ENCODE measurements at places on chromosomes 3 and 15.

GRCh38 chr15:70508561-70509281, 254.6 kb downstream of the UACA start:
- DNase-seq = peak; percentile 75

DNA sequence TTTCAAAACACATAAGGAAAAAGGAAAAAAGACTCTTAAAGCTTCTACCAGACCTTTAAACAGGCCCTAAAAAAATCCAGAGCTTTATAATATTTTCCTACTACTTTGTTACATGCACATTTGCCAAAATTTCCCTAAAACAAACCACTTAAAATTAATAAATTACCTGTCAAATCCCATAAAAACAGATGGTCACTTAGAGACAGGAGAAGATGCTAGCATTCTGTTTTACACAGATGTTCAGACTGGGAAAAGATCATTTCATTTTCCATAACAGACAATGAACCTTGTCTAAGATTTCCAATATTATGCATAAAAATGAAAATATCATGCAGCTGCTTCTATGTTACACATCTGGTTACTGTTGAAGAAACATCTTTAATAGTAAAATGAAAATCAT, 66.6 kb downstream of the SUCLG2 start:
- no peak for DNase-seq

GRCh38 chr15:68719051-68719450, 101.6 kb downstream of the ANP32A start:
- DNase-seq = no peak

DNA sequence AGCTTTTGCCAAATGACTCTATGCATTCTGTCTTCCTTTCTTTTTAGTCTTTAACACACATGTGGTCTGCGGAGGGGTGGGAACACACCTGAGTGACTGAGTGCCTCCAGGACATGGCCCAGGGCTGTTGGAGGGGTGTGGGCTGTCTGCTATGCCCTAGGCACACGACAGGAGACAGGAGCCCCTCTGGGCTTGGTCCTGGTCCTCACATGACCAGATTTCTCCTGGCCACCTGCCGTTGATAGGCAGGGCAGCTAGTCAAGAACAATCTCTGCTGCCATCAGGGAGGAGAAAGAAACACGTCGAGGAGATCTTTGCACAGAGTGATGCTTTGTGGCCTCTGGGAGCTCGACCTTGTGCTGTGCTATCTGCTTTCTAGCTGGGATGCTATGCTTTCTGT, 176.6 kb downstream of the KLF13 start:
- DNase-seq = peak; percentile 2

DNA sequence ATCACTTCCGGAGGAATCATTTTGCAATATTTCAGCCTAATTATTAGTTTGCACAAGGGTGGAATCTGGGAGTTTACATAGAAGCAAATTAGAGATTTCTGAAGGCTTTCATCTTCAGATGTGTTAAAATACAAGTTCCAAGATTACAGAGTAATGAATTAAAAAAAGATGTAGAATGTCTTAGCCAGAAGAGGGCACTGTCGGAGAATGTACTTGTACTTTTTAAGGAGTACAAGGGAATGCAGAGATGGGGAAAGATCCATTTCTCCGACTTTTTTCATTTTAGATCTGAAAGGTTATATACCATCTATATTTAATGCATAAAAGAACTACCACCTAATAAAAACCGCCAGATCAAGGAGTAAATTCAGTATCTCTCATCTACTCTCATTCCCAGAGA, 43.1 kb upstream of the WDR5B start:
- no peak for DNase-seq

DNA sequence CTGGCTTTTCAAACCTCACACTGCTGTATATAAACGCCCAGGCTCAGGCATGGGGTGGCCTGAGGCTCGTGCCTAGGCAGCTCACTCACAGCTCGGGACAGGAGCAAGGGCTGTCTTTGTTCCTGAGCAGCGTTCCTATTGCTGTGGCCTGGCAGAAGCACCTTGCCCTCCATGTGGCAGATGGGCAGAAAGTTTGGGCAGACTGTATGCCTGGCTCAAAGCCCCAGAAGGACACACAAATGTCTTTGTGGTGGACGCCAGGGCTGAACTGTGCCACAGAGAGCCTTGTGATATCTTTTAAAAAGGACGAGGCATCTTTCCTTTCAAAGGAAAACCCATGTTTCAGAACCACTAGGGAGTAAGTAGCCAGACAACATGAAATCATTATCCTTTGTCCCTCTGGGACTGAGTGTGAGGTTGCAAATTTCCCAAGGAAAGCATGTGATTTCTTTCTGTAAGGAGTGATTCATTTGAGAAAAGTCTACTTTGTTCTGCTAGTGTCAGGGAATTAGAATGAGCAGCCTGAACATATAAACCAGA, 29.3 kb upstream of the UBE2E1 start:
- DNase-seq = no peak

DNA sequence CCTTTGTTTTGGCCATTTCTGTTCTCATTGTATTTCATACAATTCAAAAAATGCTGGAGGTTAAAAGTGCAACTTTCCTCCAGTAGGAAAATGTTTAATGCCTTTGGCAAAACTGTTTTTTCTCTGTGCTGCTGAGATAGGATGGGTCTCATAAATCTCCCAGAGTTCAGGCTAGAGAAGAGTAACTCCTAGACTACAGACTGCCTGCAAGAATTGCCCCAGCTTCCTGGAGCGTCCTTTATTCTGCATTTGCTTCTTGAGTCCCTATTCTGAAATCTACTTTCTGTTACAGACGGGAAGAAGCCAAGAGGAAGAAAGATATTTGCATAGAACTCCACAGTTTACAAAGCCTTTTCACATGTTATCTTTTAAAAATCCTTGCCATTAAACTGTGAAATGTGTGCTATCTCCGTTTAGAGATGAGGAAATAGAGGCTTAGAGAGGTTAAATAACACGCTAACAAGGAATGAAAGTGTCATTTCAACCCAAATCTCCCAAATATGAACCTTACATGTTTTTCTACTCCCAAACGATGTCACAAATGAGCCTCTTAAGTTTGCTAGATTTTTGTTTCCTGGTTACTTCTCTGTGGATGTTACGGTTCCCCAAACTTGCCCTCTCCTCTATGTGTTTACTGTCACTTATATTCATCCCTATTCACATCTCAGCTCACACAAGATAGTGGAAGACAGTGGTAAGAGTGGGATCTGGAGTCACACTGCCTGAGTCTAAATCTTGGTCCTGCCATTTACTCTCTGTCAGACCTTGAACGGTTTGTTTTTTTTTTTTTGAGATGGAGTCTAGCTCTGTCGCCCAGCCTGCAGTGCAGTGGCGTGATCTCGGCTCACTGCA, 17.4 kb downstream of the NANOGP8 start:
- no peak for DNase-seq

DNA sequence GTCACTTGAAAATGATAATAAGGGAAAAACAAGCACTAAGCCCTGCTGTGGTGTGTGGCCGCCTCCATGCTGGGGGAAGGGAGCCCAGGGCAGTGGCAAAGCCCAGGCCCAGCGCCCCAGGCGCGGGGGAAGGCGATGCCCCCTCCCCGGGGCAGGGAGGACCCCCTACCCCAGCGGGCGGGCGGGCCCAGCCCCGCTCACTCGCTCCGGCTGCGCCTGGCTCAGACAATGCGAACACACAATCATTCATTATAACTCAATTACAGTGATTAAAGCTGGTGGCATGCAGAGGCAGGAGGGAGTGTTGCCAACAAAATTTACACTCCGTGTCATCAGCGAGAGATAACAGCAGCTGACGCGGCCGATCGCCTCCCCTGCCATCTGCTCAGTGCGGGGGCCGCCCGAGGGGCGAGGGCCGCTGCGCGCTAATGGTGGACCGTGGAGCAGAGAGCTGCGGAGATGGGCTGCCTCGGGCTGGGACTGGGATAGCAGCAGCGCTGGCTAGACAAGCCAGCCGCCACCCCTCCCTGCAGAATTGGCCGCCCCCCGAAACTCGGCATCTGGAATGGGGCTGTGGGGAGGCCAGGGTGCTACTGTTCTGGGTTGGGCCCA, 64.1 kb downstream of the TLE3 start:
- DNase-seq = no peak

DNA sequence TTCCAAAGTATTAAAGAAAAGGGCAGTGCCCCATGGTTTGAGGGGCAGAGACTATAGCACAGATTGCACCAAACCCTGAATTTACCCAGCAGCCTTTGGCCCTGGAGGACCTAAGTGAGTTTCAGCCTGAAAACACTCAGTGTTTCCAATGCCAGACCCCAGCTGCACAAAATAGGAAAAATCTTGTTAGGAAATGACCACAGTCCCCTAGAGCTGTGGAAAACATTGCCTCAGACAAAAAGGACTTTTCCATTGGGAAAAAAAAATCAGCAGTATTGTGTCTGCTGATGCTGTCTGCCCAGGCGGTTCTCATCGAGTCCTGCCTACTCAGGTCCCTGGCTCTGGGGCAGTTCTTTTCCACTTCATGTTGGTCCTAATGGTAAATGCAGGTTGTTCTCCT, 121.7 kb upstream of the DLG1 start:
- DNase-seq = no peak

- no peak for DNase-seq
These were observed 16.5 kb upstream of the PLXND1 start for GRCh38 chr3:129622933-129623332.

GRCh38 chr3:64561325-64561843, 126.4 kb downstream of the ADAMTS9 start:
- no peak for DNase-seq

- no peak for DNase-seq
These were observed 303.6 kb upstream of the ARPP21 start for GRCh38 chr3:35335703-35336102.

GRCh38 chr3:66200786-66201185, 20.0 kb upstream of the SLC25A26 start:
- DNase-seq = no peak

- DNase-seq = no peak
These were observed 20.3 kb downstream of the BBS4 start for GRCh38 chr15:72706266-72706665.

GRCh38 chr3:140129768-140130284, 194.8 kb downstream of the CLSTN2 start:
- no peak for DNase-seq

DNA sequence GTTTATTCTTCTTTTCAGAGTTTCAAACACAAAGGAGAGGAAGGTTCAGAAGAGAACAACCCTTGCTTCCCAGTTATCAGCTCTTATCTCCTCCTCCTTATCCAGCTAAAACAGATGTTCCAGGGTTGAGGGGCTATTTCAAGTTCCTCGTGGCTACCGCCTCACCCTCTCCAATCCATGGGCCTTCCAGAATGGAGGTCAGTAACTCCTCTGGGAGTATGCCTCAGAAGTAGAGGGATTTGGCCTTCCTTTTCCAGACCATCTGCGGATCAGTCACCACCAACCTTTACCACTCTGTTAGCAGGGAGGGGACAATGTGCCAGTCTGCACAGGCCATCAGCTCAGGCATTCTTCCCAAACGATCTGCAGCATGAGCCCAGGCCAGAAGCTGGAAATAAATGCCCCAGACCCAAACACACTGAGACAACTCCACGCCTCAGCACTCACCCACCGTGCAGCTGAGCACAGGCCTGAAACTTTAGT, 14.8 kb downstream of the HTR3C start:
- no peak for DNase-seq

DNA sequence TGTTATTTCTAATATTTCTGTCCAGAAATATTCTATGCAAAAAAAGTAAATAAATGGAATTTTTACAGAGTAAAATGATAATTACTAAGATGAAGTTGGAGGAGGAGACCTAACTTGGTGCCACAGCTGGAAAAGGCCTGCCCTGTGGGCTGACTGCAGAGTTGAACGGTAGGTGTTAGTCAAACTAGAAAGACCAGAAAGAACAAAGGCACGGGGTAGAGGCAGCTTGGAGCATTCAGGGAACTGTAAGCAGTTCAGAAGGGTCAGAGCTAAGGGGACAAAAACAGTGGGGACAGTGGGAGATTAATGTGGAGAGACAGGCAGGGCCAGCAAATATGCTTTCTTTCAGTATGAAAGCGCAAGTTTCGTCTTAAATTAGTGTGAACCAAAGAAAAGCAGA, 39.3 kb upstream of the PTPRG start:
- DNase-seq = no peak

DNA sequence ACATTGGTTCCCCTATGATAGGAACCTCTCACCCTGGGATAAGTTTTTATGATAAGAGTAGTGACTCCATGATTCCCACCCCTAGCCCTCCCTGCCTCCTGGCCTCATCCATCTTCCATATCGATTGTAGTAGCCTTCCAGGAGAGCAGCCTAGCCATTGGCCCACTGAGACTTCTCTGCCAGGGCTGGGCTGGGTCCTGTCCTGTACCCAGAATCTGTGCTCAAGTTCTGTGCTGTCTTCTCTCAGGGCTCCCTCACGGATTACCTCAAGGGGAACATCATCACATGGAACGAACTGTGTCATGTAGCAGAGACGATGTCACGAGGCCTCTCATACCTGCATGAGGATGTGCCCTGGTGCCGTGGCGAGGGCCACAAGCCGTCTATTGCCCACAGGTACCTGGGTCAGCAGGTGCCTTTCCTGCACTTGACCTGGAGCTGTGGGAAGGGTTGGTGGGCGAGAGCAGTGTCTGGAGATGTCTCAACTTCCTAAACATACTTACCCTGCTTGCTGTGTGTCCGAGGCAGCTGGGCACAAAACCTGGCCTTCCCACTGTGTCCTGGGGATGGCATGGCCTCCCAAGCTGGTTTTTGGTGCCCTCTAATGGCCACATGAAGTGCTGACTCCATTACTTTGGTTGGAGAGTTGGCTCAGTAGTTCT, 16.6 kb upstream of the EXOG start:
- peak; percentile 54 for DNase-seq

DNA sequence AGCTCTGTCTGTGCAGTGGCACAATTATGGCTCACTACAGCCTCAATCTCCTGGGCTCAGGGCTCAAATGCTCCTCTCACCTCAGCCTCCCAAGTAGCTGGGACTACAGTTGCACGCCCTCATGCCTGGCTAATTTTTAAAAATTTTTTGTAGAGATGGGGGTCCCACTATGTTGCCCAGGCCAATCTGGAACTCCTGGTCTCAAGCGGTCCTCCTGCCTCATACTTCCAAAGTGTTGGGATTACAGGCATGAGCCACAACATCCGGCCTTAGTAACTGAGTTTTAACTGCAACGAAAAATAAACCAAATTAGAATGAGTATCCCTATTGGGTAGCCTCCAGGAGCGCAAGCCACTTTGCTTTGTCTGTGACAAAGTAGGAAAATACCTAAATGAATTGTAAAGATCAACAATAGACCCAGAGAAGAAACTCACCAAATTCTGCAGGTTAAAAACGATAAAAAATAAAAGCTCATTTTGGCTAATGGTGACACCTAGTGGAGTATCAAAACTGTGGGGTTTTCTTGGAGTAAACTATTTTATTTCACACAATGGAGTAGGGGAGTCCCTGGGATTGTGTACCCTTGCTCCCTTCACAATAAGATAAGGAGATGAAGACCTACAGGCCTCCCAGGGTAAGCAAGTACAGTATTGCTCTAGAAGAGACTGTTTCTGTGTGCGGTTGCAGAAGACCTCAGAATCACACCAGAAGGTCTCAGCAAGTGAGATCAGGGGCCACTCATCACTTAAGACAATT, 21.0 kb upstream of the CA12 start:
- DNase-seq = no peak

All from activated T-cell treated with anti-CD3 and anti-CD28 coated beads, Interleukin-2, amount 50 U/mL, for 48 hours (primary cell).